Epithelial cell of proximal tubule (primary cell): ENCODE measurements at places on chromosomes 12 and 14. TPM values are rescaled to one million over a fixed set of nuclear protein-coding genes. Genes with fewer than 3 reads are reported as not detected.

DNA sequence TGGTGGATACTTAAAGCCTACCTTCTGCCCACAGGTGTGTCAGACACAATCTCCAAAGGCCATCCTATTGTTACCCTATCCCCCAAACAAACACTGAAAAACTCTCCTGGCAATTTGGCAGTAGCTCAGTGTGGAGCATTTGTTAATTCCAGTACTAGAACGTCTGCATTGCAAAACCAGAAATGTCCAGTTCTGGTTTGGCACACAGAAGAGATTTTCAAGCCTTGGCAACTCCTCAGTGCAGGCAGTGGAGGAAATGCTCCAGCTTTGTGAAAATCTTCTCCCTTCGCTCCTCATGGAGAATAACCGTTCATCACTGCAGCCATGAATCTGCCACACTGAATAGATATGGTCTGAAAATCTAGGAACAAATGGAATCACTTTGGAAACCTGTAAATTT, 5.3 kb upstream of the SOCS2 start:
- DNase-seq: no peak

GRCh38 chr14:52283099-52283498, 15.6 kb downstream of the PTGDR start:
- DNase-seq: no peak

GRCh38 chr14:35532783-35533356, 1.1 kb upstream of the INSM2 start:
- DNase-seq: no peak

DNA sequence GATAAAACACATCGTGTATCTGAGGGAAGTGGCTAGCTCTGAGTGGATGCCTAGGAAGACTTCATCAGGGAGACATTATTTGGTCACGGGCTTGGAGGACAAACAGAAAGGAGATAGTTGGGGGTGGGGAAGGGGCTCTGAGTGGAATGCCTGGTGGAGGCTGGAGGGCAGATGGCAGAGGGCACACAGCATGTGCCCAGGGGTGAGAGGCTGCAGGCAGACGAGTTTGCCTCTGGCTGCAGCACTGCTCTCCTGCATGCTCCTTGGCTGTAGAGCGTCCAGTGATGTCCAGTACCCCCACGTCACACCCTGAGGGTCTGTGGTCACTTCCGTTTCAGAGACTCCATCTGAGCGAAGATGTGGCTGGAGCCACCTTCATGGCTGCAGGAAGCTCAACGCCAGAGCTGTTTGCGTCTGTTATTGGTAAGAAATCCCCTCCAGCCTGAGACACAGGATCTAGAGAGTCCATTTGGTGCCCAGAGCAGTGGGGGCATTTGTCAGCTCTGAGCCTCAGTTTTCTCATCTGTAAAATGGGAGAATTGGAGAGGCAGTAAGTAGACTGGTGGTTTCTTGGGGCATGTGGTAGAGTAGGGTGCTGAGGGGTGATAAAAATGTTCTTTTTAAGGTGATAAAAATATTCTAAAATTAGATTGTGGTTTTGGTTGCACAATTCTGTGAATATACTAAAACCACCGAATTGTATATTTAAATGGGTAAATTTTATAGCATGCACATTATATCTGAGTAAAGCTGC, 71.7 kb upstream of the RIN3 start:
- no peak for DNase-seq

- DNase-seq: no peak
These were observed 255.3 kb downstream of the BMP4 start for GRCh38 chr14:53701108-53701875.

- DNase-seq: no peak
These were observed 3.1 kb downstream of the CCND2 start for GRCh38 chr12:4276524-4277204.

DNA sequence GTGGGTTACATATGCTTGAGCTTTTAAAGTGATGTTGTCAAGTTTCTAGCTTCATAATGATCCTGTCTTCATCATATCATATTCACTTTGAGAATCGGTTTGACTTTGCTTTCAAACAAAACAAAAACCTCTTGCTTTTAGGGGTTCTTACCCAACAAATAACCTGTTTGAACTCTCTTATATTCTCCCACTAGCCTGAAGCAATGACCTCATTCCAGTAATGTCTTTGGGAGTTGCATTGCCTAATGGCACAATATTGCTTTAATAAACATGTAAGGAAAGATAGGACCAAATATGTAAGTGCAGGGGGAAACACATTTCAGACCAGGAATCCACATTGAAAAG, 27.7 kb downstream of the WBP11 start:
- DNase-seq: no peak

- no peak for DNase-seq
These were observed 96.2 kb downstream of the PLBD1 start for GRCh38 chr12:14471497-14471896.

- no peak for DNase-seq
These were observed 23.6 kb upstream of the CD69 start for GRCh38 chr12:9784326-9784725.

- DNase-seq: no peak
These were observed 209.0 kb upstream of the PLEKHG7 start for GRCh38 chr12:92493816-92494215.

- DNase-seq: no peak
These were observed 62.4 kb downstream of the PRKAB1 start for GRCh38 chr12:119730381-119730780.

GRCh38 chr12:8947737-8948136, 1.7 kb downstream of the M6PR start:
- no peak for DNase-seq

GRCh38 chr14:85040046-85040685, 489.8 kb upstream of the FLRT2 start:
- no peak for DNase-seq

DNA sequence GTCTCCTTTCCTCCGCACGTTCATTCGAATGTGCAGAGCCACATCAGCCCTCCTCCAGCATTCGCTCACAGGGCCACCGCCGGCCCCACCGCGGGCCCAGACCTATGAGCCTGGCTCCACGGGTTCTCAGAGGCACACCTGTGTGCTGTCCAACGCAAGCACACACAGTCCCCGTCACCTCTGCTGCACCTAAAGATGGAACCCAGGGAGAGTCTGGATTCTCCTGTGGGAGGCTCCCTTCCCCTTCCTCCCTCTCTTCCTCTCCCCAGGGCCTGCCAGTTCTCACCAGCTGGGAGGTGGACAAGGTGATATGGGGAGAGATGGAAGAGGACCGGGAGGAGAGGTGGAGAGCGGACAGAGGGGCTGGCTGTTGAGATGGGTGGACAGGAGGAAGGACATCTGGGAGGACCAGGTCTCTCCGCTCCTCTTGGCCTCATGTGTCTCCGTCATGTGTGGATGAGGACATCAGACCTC, 4.9 kb upstream of the AQP6 start:
- no peak for DNase-seq

DNA sequence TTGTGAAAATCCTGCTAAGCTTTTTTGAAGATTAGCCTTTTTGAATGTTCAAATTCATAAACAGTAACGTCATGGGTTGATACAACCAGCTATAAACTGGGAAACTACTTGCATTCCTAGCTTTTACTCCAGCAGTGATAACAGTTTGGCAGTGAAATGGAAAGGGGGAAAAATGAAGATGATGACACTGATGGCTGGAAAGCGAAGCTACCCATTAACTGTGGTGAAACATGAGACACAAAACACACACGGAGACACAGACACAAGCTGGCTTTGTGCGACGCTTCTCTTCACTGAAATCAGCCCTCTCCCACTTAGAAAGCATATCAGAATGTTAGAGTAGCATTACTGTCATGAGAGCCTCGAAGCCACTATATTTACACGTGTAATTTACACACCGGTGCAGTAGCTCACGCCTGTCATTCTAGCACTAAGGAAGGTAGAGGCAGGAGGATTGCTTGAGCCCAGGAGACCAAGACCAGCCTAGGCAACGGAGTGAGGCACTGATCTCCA, 15.7 kb downstream of the VPS37B start:
- DNase-seq: no peak

DNA sequence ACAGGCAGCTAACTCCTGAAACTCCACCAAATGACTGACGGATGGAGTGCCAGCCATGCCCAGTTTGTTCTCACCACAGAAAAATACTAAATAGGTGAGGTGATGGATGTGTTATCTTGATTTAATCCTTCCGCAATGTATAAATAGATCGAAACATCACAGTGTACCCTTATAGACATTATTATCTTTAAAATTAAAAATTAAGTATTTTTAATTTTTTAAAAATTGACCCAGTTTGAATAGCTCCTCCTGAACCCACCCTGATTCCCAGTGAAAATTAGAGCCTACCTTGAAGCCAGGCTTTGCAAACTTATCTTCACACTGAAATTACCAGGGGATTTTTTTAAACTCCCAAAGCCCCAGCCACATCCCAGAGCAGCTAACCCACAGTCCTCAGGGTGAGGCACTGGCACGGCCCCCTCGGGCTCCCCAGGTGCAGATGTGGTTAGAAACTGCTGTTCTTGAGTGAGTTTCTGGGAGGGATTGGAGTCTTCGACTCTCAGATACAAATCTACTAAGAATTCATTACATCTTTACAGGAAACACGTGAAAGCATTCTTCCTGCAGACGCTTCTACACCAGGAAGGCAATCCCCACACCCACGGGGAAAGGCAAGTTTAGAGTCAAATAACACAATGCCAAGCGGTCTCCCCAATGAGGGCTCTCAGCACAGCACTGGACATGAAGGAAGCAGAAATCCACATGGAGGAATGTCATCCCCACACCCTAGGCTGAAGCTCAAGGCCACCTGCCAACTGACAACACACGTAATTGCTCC, 126.4 kb downstream of the RIMBP2 start:
- no peak for DNase-seq

- DNase-seq: no peak
These were observed 7.4 kb downstream of the SERPINA12 start for GRCh38 chr14:94501588-94502516.

DNA sequence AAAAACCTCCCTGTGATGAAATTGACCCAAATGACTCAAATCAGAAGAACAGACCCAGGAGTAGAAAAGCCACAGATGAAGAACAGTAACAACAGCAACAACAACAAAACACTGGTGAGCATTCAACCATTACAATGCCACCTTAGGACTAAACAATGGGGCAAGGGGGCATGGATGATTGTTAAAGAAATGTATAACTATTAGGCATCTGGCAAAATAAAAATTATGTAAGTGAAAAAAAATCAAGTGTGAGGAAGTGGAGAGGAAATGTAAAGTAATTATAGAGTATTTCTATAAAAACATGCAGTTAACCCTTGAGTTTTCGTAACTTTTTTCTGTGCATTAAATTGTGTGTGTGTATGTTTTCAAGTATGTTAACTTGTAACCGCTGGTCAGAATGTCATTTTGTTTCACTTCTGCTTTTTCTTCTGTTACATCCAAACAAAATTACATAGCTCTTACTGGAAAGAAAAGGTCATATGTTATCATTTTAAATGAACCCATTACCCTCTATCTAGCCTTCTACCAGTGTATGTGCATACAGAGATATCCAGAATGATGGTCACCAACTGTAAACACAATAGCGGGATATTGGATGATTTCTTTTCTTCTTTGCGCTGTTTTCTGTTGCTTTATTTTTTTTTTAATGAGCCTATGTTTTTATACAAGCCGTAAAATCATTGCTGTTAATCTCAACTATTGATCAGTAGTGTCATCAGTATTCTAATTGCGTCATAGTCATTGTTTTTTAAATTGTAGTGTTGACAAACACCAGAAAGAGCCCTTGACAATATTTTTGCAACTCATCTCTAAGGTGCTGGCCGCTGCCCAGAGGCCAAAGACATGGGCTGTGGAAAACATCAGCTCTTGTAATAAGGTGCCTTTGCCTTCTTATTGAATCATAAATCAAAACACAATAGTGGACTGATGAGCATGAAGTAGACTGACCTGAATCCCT, 170.6 kb downstream of the CRADD start:
- DNase-seq: peak; percentile 35

DNA sequence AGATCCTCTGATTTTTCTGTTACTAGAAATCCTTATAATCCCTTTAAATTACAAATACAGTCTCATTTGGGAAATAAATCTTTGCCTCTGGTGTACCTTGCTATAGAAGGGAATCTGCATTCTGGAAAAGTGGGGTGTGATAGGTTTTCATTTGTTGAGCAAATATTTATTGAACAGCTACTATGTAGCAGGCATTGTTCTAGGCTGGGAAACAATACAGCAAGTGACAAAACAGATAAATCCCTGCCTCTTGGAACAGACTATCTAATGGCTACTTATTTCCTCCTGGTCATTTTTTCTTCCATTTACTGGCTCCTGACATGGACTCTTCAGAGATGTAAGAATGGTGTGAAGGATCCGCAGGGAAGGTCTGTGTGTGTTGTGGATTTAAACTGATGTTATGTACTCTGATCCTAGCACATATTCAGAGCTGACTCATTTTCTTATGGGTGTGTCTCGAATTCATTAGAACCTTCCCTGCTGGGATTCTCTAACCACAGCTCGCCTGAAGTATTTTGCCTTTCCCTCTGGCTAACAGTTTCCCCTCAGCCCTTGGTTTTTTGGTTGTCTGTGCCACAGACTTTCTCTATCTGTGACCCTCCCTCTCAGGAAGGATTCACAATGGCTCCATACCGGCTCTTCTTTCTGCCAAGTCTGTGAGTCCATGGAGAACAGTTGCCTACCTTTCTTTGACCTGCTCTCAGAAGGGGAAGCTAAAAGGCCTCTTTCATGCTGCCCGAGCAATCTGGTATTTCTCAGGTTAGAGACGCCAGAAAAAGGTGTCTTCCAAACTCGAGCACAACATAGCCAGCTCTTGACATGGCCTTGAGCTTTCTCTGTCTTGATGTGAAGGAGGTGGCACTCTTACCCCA, 53.7 kb downstream of the TMTC2 start:
- peak; percentile 43 for DNase-seq

- no peak for DNase-seq
These were observed 925 bp downstream of the DICER1 start for GRCh38 chr14:95156161-95157047.

The COCH gene
- total RNA-seq: 18.8 and 20.9 TPM in 2 replicates

The FOXG1 gene
- 0.06 and 0.14 TPM in 2 replicates for total RNA-seq

The SMCO2 gene
- not detected in 2 replicates for total RNA-seq

The CNTN1 gene
- 1.8 and 2.3 TPM in 2 replicates for total RNA-seq

The INHBC gene
- not detected in 2 replicates for total RNA-seq

The HOXC4 gene
- 2.8 and 3.3 TPM in 2 replicates for total RNA-seq

The MYRFL gene
- total RNA-seq: 0.07 TPM in 1 of 2 replicates, not detected in the other

The TMEM117 gene
- 3.8 and 6.4 TPM in 2 replicates for total RNA-seq

The PPM1H gene
- 3.9 and 4.2 TPM in 2 replicates for total RNA-seq

The LRTM2 gene
- not detected in 2 replicates for total RNA-seq

The ETNK1 gene
- 21.1 and 24.4 TPM in 2 replicates for total RNA-seq

The ACOT4 gene
- 5.6 and 7.0 TPM in 2 replicates for total RNA-seq

The SRGAP1 gene
- total RNA-seq: 9.4 and 14.5 TPM in 2 replicates

The ADGRD1 gene
- total RNA-seq: not detected in 2 replicates

The ALX1 gene
- total RNA-seq: not detected in 2 replicates

The TAS2R14 gene
- 0.06 and 0.72 TPM in 2 replicates for total RNA-seq

The UNC119B gene
- total RNA-seq: 14.9 and 22.4 TPM in 2 replicates

The MAP3K9 gene
- 13.7 and 16.7 TPM in 2 replicates for total RNA-seq

The CISTR gene
- not detected in 2 replicates for total RNA-seq

The RFX4 gene
- total RNA-seq: not detected in 2 replicates
